Mesenteric fat pad (tissue), 1 donor: ENCODE measurements at places on chromosomes 1 and 21.
A peak's percentile ranks its signal among the peaks of the same experiment; 100 is the strongest.

GRCh38 chr1:67766141-67766978 lies 66.9 kb downstream of the GNG12 start:
- DNase-seq = no peak

- no peak for DNase-seq
These were observed 108.8 kb downstream of the PLXNA2 start for GRCh38 chr1:208135354-208135753.

DNA sequence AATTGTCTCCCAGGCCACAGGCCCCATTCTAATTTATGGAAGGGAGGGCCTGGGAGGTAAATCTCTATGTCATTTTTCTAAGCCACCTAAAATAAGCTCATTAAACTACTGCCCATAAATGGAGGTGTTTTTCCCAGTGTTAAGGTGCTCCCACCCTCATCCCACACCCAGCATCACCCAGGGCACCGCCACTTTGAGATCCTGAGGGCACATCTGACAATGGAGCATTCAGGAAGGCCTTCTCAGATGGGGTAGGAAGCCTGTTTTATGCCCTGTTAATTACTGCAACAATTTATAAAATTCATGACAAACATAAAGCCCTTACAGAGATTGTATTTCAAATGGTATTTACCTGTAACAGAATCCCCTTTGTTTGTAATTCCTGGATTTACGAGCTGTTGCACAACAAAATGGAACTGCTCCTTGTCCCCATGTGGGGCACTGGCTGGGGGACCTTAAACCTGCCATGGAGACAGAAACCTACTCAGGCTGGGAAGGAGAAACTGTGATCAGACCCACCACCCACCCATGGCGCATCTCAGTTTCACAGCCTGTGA lies 319.5 kb upstream of the USP24 start:
- DNase-seq = no peak

- no peak for DNase-seq
These were observed 31.2 kb downstream of the KCNK2 start for GRCh38 chr1:215113776-215114153.

GRCh38 chr1:40945491-40945973 lies 34.0 kb upstream of the CTPS1 start:
- no peak for DNase-seq

- DNase-seq = no peak
These were observed 709 bp upstream of the SUCO start for GRCh38 chr1:172532183-172532699.

DNA sequence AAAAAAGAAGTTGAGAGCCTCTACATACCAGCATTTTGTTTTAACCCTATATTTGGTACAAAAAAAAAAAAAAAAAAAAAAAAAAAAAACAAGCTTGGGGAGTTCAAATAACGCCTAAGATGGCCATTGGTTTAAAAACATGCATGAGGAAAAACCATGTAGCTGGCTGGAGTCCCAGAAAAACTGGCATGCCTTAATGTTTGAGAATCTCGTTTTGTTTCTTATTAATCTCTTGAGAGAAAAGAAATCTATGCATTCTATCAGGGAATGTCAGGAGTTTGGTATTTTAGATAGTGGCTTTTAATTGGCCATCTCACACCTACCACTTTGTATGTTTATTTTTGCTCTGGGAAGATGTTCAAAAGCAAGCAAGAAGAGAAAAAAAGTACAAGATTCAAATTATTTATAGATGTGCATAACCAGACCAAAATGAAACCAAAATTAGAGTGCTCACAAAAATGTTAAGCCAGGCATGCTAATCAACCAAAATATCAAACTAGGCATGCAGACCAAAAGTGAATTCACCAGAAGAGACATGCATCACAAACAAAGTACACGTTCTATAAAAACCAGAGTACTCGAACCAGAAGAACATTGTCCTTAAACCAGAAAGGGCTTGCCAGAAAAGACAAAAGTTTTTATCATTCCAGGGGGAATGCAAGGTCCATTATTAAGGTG lies 156.6 kb downstream of the AK5 start:
- DNase-seq = no peak

- DNase-seq = no peak
These were observed 64.1 kb upstream of the TMPRSS15 start for GRCh38 chr21:18467715-18468114.

- DNase-seq = no peak
These were observed 35.5 kb upstream of the PARP1 start for GRCh38 chr1:226443439-226443838.

- no peak for DNase-seq
These were observed 4.9 kb upstream of the TBX15 start for GRCh38 chr1:118992868-118993699.

DNA sequence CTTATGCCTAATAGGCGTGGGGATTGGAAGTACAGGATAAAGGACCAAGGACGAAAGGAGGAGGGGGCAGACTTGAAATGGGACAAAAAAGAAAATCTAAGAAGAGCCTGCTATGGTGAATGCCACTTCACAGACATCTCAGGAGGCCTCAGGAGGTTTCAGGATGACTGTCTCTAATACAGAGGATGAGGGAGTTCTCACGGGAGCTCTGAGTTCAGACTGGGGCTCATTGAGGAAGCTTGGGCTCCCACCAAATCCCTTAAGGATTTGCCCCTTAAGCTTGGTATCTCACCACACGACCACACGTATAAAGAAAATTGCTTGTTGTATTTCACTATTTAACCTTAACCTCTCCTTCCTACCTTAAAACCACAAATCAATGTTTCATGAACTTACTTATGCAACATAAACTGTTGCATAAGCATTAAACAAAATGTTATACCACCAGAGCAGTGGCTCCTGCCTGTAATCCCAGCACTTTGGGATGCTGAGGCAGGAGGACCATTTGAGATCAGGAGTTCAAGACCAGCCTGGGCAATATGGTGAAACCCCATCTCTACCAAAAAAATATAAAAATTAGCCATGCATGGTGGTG lies 12.4 kb downstream of the SLC30A1 start:
- no peak for DNase-seq

DNA sequence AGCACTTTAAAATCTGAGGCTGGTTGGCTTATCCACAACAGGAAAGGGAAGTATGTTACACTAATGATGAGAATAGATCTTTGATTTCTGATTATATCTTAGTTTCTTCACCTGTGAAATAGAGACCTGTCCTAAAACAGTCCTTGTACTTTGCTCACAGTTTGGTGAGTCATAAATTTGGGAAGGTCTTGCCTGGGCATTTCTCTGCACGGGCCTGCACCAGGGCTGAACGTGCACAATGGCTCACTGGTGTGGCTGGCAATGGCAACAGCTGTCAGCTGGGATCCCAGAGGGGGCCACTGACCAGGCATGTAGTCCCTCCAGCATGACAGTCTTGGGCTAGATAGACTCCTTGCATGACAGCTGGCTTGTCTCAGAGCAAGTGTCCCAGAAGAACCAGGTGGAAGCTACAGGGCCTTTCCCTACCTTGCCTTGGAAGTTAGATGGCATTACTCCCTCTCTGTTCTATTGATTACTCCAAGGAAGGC lies 367.4 kb downstream of the DISC1 start:
- DNase-seq = no peak

DNA sequence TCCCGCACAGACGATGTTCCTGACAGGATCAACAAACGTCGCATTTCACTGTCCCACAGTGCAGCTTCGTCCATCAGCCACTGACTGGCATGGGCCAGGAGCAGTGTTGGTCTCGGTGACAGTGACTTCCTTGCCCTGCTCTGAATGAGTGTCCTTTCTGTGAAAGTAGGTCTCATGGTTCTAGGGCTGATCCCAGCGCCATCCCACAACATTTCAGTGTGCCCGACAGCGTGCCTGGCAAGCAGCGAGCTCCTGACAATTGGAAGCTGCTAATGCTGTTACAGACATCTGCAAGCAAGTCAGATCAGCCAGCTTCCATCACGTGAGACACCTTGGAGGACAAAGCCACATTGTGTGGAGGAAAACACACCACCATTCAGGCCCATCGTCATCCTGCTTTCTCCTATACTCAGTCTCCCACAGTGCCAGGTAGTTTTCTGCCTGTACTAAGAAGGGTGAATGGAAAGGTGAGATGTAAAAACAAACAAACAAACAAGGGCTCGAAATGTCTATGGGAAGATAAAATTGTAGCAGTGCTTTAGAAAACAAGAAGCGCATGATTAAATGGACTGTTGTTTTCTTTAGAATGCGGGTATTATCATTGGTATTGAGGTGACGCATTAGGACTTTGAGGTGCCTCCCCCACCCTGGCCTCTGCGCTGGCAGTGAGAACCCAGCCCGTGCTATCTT lies 21.9 kb downstream of the ERRFI1 start:
- no peak for DNase-seq

GRCh38 chr1:180231936-180232335 lies 1.9 kb downstream of the LHX4 start:
- no peak for DNase-seq

- DNase-seq = peak; percentile 18
These were observed 18.8 kb downstream of the QSOX1 start for GRCh38 chr1:180173451-180173850.

DNA sequence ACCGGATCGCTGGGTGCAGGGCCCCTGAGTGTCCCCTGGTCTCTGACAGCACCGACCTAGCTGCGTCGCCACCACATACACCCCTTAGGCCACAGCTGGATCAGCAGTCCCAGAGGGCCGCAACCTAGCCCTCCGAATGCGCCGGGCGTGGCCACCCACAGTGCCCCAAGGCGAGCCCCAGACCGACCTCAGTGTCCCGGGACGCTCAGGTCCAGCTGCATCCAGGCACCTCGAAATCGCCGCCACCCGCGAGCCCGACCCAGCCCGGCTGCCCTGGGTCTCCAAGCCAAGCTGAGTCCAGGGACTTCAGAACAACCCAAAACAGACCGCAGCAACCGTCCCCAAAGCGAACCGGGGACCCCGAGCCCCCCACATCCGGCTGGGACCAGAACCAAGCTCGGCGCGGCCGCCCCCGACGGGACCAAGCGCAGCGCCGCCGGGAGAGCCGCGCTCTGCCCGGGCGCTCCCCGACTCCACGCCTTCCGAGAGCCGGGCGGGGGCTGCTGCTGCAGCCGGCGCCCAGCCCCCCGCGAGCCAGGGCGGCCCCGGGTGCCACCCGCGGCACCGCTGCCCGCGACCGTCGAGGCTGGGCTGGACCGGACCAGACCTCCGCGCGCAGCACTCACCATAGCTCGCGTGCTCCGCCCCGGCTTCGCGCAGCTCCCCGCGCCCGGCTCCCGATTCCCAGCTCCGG lies 54.6 kb upstream of the ECE1 start:
- no peak for DNase-seq

- DNase-seq = no peak
These were observed 82.6 kb upstream of the EDEM3 start for GRCh38 chr1:184836934-184837895.

GRCh38 chr1:109191377-109191776 lies 22.3 kb upstream of the SARS1 start:
- peak; percentile 49 for DNase-seq
